ENCODE measurements at places on chromosomes 7 and 10. TPM values are rescaled to one million over a fixed set of nuclear protein-coding genes. Genes with fewer than 3 reads are reported as not detected.

- H3K27ac ChIP-seq = no peak overlapping the region
- H3K36me3 ChIP-seq = no peaks in the 10 kb centered on the region
- DNase-seq = no peak
- H3K4me3 ChIP-seq = no peak overlapping the region
- no peaks in the 10 kb centered on the region for H3K27me3 ChIP-seq
Measured at GRCh38 chr10:116826803-116827202, 22.5 kb upstream of the ENO4 start.

- H3K4me1 ChIP-seq = no peaks in the 10 kb centered on the region
- no peaks in the 10 kb centered on the region for H3K36me3 ChIP-seq
- no peak overlapping the region for H3K27ac ChIP-seq
- DNase-seq = no peak
- H3K27me3 ChIP-seq = no peaks in the 10 kb centered on the region
- H3K4me3 ChIP-seq = no peak overlapping the region
Measured at GRCh38 chr10:75014516-75015230, 96.8 kb upstream of the SAMD8 start.

- no peak overlapping the region for H3K4me3 ChIP-seq
- no peaks in the 10 kb centered on the region for H3K36me3 ChIP-seq
- DNase-seq = peak; percentile 76
Measured at GRCh38 chr7:65927489-65928448, 54.2 kb downstream of the GUSB start.

FAM25A gene
- not detected for total RNA-seq

PDCD11 gene
- total RNA-seq = 17.3 TPM

Measured in hepatocyte (in vitro differentiated cells).